ENCODE measurements at places on chromosomes 3 and 15.

- no peak for DNase-seq
Measured at GRCh38 chr3:41295740-41296139, 96.4 kb downstream of the CTNNB1 start.

- DNase-seq, result no peak
Measured at GRCh38 chr3:139216958-139217357, 126.9 kb upstream of the MRPS22 start.

DNA sequence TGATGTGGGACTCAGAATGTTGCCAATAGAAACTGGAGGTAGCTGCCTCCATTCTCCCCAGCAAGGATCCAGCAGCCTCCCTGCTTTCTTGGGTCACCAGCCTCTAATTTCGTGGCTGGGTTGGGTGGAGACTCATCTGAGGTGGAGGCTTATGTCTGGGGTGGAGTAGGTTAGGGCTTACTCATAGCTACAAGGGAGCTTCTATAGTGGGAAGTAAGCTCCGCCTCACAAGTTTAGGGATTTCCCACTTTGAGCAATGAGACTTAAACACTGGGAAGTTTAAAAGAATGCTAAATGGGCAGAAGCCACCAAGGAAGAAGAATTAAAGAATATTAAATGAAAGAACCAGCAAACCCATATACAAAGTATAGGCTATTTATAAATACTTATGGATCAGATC, 63.8 kb downstream of the GJD2 start:
- DNase-seq, result no peak

DNA sequence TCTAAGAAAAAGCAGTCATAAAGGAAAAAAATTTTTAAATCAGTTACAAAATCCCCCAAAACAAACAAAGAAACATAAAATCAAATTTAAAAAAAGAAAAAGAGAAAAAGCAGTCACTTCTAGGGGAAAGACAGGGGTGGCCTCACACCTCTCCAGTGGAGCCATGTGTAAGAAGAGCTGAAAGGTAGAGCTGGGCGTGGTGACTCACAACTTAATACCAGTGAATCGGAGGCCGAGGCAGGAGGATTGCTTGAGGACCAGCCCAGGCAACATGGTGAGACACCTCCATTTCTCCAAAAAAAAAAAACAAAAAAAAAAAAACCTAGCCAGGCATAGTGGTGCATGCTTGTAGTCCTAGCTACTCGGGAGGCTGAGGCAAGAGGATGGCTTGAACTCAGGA, 14.7 kb downstream of the MESD start:
- no peak for DNase-seq

GRCh38 chr3:70078778-70079177, 79.2 kb downstream of the SAMMSON start:
- DNase-seq, result no peak

DNA sequence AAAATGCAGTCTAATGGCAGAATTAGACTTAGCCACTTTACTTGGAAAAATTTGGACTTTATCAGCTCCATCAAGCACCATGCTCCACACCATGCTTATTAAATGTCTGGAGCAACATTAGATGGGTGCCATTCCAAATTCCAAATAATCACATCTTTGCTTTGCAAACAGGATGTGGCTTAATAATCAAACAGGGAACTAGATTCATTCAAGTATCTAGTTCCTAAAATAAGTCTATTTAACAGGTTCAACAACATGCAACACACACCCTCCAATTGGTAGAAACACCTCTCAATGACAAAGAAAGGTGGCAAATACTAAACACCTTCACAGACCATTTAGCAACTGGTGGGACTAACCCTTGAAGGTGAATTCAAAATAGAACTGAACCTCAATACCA, 3.5 kb downstream of the HEXA start:
- DNase-seq, result no peak

DNA sequence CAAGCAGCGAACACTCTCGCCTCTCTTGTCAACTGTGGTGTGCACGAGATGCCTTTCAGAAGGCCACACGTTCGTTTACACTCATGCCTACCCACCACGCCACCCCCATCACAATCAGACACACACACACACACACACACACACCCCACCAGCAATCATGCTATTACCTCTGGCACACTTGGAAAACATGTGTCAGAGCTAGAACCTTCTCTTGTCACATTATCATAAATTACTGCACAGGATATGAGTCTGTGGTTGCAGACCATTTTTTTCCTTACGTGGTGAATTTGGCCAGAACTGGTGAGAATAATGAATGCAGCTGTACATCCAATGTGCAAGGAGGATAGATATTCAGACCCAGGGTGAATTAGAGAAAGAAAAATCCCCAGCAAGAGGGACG, 52.4 kb downstream of the TRIM69 start:
- no peak for DNase-seq

- DNase-seq, result no peak
Measured at GRCh38 chr3:169138849-169139420, 524.6 kb downstream of the MECOM start.

GRCh38 chr15:96585484-96586386, 255.2 kb downstream of the NR2F2 start:
- DNase-seq, result no peak

DNA sequence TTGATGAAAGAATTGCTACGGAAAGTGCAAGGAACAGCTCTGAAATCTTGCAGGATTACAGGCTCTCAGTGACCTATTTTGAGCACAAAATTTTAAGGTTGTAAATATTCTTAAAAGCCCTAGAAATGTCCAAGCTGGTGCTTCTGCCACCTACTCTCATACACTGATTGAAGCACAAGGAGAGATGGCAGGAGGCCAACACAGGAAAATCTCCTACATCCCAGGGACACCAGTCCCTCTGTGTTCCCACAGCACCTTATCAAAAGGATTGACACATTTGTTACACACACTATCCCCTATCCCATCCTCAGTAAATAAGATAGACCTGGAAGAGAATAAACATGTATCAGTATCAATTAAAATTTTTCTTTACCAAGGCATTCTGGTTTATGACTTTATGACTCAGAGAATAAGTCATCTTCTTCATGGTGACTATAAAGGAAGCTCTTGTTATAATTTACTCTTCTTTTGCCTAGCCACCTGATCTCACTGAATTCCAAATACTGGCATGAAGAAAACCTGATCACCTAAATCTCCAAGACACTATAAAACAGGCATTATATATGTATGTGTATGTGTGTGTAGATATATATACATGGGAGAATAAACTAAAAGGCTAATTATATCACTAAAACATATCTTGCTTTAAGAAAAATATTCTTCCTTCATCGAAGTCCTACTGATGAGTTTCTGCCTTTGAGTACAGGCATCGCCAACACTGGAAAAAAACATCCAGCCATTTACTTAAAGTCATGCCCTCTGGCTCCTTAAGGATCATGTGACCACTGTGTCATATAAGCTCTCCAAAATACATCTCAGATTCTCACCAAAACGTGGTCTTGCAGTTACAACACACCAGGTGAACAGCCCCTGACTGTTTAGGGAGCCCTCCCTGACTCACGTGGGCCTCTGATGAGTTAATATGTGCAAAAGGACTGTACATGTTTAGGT, 208.1 kb upstream of the NR2F2 start:
- DNase-seq, result no peak

DNA sequence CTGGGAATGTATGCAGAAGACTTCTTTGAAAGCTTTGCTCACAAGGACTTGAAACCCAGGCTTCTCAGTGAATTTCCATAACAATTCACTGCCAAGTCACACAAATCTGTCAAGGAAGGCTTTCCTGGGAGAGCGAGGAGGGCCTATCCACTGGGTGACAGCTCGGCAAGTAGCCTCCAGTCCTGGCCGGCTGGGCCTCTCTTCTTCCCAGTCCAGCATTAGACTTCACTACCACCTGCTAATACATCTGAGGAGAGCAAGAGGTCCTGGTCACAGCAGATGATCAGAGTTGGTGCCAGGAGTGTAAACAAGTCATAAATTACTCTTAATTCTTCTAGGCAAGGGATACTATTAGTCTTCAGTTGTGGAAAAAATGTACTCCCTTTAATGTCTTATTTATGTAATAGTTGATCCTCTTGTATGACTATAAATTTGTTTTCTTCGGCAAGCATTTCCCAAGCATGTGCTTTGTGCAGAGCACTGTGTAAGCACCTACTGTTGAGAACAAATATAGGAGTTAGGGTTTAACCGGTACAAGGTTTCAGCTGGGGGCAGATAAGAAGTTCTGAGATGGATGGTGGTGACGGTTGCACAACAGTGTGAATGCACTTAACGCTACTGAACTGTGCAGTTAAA, 162.9 kb downstream of the VGLL4 start:
- DNase-seq, result no peak

GRCh38 chr3:4065554-4065953, 237.6 kb upstream of the SETMAR start:
- DNase-seq, result no peak

- DNase-seq, result no peak
Measured at GRCh38 chr3:30549600-30549999, 56.8 kb upstream of the TGFBR2 start.

- no peak for DNase-seq
Measured at GRCh38 chr15:65344914-65345275, 32.9 kb downstream of the IGDCC3 start.

DNA sequence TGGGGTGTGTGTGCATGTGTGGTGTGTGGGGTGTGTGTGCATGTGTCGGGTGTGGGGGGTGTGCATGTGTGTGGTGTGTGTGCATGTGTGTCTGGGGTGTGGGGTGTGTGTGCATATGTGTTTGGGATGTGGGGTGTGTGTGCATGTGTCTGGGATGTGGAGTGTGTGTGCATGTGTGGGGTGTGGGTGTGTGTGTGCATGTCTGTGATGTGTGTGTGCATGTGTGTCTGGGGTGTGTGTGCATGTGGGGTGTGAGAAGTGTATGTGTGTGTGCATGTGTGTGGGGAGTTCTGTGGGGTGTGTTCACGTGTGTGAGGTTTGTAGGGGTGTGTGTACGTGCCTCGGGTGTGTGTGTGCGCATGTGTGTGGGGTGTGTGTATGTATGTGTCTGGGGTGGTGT, 6.7 kb upstream of the OCA2 start:
- DNase-seq, result no peak

DNA sequence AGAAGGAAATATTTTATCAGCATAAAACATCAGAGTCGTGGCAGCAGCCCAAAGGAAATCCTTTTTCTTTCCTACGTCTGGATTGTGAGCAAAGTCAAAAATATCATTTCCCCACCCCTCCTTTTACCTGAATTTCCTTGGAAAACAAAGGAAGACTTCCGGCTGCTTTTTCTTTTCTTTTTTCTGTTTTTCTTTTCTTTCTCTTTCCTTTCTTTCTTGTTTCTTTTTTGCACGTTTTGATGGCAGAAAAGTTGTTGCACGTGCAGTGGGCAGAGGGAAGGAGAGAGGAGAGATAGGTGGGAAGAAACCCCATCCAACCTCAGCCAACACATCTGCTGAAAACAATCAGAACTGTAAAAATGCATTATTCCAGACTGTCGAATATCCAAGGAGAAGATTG, 544 bp upstream of the MYO1E start:
- DNase-seq, result no peak

DNA sequence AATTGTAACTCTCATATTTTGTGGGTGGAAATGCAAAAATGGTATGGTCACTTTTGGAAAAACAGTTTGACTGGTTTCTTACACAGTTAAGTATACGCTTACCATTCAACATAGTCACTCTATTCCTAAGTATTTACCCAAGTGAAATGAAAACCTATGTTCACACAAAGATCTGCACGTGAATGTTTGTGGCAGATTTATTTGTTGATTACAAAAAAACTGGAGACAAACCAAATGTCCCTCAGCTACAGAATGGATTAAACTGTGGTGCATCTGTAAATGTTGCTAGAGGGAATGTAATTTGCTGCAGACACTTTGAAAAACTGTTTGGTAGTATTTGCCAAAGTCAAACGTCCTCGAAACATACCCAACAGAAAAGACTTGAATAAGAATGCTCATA, 29.3 kb downstream of the ACKR2 start:
- no peak for DNase-seq

DNA sequence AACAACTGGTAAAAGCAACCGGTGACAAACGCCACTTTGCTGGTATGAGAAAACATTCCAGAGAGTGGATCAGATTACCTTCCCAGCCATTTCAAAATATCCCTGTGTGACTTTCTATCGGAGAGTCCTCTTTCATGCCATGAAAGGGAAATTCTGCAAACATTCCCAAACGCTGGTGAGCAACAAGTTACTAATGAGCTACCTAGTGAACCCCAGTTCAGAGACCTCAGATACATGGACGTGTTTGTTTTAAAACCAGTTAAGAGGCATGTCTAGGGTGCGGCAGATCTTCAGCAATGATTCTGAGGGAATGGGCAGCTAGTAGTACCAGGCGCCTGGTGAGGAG, 418.2 kb upstream of the NR2F2 start:
- no peak for DNase-seq

GRCh38 chr3:140706360-140706759, 28.5 kb downstream of the TRIM42 start:
- no peak for DNase-seq

- DNase-seq, result no peak
Measured at GRCh38 chr15:40240619-40241221, 1.9 kb downstream of the PAK6 start.

DNA sequence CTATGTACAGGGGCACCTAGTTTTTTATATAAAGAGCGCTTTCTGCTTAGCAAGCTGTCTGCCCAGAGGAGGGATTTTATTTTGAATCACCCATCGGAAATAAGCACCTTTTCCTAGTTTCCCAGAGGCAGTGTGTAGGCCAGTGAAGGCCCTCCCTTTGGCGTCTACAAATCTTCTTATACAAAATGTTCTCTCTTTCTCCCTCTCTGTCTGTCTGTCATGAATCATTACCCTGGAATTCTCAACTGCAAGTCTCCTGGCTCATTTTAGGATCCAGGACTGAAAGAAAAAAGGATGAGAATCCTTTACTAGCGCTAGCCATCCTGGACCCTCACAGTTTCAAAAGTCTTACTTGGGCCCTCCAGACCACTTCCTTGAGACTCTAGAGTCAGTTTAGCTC, 728.1 kb downstream of the OTOL1 start:
- no peak for DNase-seq

DNA sequence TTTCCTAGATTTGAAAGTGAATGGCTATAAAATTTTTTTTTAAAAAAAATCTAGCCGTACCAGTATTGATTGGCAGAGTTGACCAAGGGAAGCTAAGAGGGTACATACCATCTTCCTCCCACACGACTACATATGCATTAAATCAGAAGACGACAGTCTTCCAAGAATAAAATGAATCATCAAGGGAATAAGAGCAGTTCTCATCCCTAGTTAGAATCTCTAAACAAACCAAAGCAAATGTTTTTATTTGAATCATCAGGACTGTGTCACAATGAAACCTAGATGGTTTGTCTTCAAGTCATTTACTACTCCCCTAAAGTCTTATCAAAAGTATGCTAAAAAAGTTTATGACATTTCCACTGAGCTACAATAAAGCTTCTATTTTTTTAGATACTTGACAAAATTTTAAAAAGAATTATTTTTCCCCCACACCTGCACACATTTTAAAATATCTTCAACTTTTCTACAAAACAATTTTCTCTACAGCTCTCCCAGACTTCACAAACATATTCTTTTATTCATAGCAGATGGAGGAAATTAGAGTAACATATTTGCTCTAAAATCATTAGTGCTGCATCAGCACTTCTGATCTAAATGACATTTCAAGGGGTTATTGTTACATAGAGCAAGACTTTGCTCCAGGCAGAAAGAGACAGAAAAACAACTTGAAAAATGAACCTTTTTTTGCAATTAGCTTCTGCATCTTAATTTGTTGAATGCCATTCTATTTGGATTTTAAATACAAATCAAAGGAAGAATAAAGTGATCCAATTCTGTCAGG, 547.1 kb downstream of the FHIT start:
- no peak for DNase-seq

- DNase-seq, result no peak
Measured at GRCh38 chr3:18806633-18807032, 341.7 kb upstream of the KCNH8 start.

- DNase-seq, result no peak
Measured at GRCh38 chr3:130601442-130601971, 84.5 kb downstream of the COL6A6 start.
